ENCODE measurements at places on chromosomes 12 and 14. TPM values are rescaled to one million over a fixed set of nuclear protein-coding genes. Genes with fewer than 3 reads are reported as not detected.

The KRT2 gene
- not detected for total RNA-seq

The MAP3K9 gene
- total RNA-seq, result 1.1 TPM

The SNX6 gene
- 138 TPM for total RNA-seq

The IFNG-AS1 gene
- not detected for total RNA-seq

The MGST1 gene
- 75.6 TPM for total RNA-seq

The CCDC38 gene
- not detected for total RNA-seq

The ISM2 gene
- total RNA-seq, result not detected

The SMOC1 gene
- total RNA-seq, result not detected

The METTL25 gene
- total RNA-seq, result 1.8 TPM

The NKX2-1 gene
- total RNA-seq, result not detected

The RNASE3 gene
- not detected for total RNA-seq

The GSG1 gene
- total RNA-seq, result not detected

The DBX2 gene
- not detected for total RNA-seq

The TEX52 gene
- total RNA-seq, result not detected

The ANG gene
- total RNA-seq, result 6.3 TPM

The CLEC2A gene
- not detected for total RNA-seq

The PIANP gene
- total RNA-seq, result 1.5 TPM

The MYG1 gene
- 55.9 TPM for total RNA-seq

The DPPA3 gene
- not detected for total RNA-seq

The KIF26A gene
- not detected for total RNA-seq

The PPFIBP1 gene
- 58.0 TPM for total RNA-seq

The SLC22A17 gene
- total RNA-seq, result 7.4 TPM

The CLEC6A gene
- not detected for total RNA-seq

The CCDC196 gene
- total RNA-seq, result not detected

The ADGRD1 gene
- not detected for total RNA-seq

The B4GALNT1 gene
- 14.4 TPM for total RNA-seq

The NANOG gene
- total RNA-seq, result not detected

The BMP4 gene
- 76.8 TPM for total RNA-seq

The LYZ gene
- 0.10 TPM for total RNA-seq

The RPS29 gene
- 8,220 TPM for total RNA-seq

The GPR84 gene
- not detected for total RNA-seq

The RHOJ gene
- 0.12 TPM for total RNA-seq

The BDKRB1 gene
- 9.2 TPM for total RNA-seq

The BCL11B gene
- total RNA-seq, result 0.12 TPM

The RHNO1 gene
- total RNA-seq, result 44.6 TPM

The ARMH4 gene
- total RNA-seq, result 1.3 TPM

The PKP2 gene
- total RNA-seq, result not detected

The KRT85 gene
- not detected for total RNA-seq

The GMFB gene
- 90.1 TPM for total RNA-seq

The DNAI7 gene
- total RNA-seq, result not detected

The EML1 gene
- 3.3 TPM for total RNA-seq

The TRAF3 gene
- 16.3 TPM for total RNA-seq

The SLC5A8 gene
- total RNA-seq, result not detected

The MYF6 gene
- total RNA-seq, result not detected

The CCDC184 gene
- 0.24 TPM for total RNA-seq

The KERA gene
- total RNA-seq, result not detected

The MYH6 gene
- total RNA-seq, result not detected

The RIMBP2 gene
- not detected for total RNA-seq

The DTX1 gene
- not detected for total RNA-seq

The TMBIM6 gene
- 692 TPM for total RNA-seq

The CLBA1 gene
- 3.9 TPM for total RNA-seq

The HCAR3 gene
- total RNA-seq, result not detected

The CDCA4 gene
- 42.3 TPM for total RNA-seq

The LRRC23 gene
- total RNA-seq, result 4.9 TPM

The FAM161B gene
- 2.1 TPM for total RNA-seq

All from RPMI7951 (cell line).